Breast epithelium (tissue), 4 donors: ENCODE measurements at places on chromosomes 5 and 9. TPM values are rescaled to one million over a fixed set of nuclear protein-coding genes. Genes with fewer than 3 reads are reported as not detected.
A peak's percentile ranks its signal among the peaks of the same experiment; 100 is the strongest.

GRCh38 chr5:83394190-83394589 is 77.4 kb upstream of the VCAN start:
- H3K36me3 ChIP-seq = no peaks in the 10 kb centered on the region
- H3K27ac ChIP-seq = no peak overlapping the region
- DNase-seq = no peak
- H3K4me1 ChIP-seq = no peaks in the 10 kb centered on the region
- no peaks in the 10 kb centered on the region for H3K27me3 ChIP-seq
- no peak overlapping the region for H3K4me3 ChIP-seq

Gene MCIDAS
- total RNA-seq = 0.98 TPM

Gene TMEM174
- total RNA-seq = not detected

Gene ADAMTSL1
- 4.2 TPM for total RNA-seq

- no peak overlapping the region for H3K4me3 ChIP-seq
- H3K27ac ChIP-seq = no peak overlapping the region
- H3K4me1 ChIP-seq = no peaks in the 10 kb centered on the region
- H3K36me3 ChIP-seq = peaks cover 1% of the 10 kb centered on the region
Observed at GRCh38 chr5:131664929-131665328, 29.9 kb upstream of the RAPGEF6 start.

DNA sequence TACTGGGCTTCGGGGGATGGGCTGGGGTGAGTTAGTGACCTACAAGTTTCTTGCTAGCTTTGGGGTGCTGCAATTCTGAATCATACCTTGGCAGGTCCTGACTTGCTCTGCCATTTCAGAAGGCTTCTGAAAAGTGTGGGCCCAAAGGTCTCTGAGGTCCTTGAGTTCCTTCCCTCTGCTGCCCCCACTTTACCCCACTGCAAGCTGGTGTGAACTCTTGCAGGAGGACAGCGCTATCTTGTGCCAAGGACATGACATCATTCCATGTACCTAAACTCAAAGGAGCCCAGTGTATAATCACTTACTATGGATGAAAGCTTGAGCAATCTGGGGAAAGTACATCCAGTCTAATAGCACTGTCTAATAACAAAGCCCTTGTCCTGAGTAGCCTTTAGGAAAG is 157.4 kb downstream of the RMI1 start:
- H3K27ac ChIP-seq = no peak overlapping the region
- H3K27me3 ChIP-seq = no peaks in the 10 kb centered on the region
- H3K4me3 ChIP-seq = no peak overlapping the region
- no peaks in the 10 kb centered on the region for H3K36me3 ChIP-seq

DNA sequence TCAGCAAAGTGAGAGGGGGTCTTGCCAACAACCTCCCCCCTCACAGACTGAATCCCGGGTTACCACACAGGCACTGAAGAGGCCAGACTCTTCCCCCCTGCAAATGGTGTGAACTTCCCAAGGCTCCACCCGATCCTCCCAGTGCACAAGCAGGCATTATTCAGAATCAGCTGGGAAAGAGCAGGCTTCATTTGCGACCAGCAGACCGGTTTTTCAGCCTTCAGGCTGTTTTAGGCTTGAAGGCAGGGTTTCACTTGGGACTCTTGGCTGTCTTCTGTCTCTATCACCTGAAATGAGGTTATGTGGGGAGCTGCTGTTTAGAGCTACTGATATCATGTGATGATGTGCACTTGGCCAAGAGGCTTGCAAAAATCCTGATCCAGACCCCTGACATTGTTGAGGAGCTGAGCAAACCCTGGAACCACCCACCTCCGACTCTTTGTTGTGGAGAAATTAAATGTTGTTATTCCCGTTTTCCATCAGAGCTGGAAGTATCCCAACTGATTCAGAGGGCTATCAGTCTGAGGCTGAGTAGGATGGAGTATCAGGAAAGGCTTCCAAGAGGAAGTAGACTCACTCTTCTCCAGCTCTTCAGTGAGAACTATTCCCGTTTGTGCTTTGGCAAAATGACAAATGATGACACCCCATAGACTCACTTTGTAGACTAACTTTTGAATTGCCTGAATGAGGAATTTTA is 63.3 kb upstream of the ZFR start:
- H3K27ac ChIP-seq = peak overlapping the region; percentile 69
- no peak overlapping the region for H3K4me3 ChIP-seq
- no peak for DNase-seq
- no peaks in the 10 kb centered on the region for H3K27me3 ChIP-seq
- peaks cover 11% of the 10 kb centered on the region for H3K4me1 ChIP-seq
- H3K36me3 ChIP-seq = no peaks in the 10 kb centered on the region

Gene RNF38
- 45.8 TPM for total RNA-seq

- no peak overlapping the region for H3K4me3 ChIP-seq
- H3K4me1 ChIP-seq = peaks cover 41% of the 10 kb centered on the region
- H3K27ac ChIP-seq = peak overlapping the region; percentile 91
- no peaks in the 10 kb centered on the region for H3K27me3 ChIP-seq
Observed at GRCh38 chr9:93128715-93129224, 5.3 kb downstream of the NINJ1 start.

DNA sequence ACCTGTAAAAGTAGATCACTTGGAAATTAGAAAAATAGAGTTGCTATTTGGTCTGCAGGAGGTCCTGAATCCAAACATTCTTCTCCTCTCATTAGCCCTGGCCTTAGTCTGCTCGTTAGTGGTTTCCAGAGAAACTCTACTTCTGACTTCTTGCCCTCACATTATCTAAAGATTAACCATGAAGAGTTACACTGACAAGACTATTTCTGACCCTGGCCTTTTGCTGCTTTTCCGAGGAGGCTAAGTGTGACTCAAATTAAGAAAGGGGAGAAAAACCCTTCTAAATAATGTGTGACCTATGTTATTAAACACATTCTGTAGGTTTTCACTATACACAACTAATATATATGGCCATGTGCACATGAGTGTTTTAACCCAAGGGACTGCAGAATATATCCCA is 302.4 kb downstream of the RAB3C start:
- no peak overlapping the region for H3K4me3 ChIP-seq
- H3K27me3 ChIP-seq = no peaks in the 10 kb centered on the region
- no peaks in the 10 kb centered on the region for H3K4me1 ChIP-seq
- no peak overlapping the region for H3K27ac ChIP-seq
- no peak for DNase-seq
- no peaks in the 10 kb centered on the region for H3K36me3 ChIP-seq

Gene KIF4B
- not detected for total RNA-seq

Gene MTX3
- total RNA-seq = 14.2 TPM

DNA sequence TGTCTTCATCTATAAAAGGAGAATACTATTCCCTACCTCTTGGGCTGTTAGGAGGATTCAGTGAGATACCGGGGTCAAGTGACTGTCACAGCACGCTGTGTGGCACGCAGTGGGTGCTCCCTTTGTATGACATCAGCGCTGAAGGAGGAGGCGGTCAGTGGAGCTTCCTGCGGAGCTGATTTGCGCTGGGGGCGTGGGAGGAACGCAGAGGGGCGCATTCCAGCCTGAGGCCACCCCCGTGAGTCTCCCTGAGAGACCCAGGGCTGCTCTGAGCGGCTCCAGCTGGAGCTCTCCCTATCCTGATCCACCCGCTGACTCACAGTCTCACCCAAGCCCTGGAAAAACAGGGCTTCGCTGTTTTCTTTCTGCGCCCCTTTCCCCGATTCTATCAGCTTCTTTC is 24.3 kb upstream of the NEURL1B start:
- no peaks in the 10 kb centered on the region for H3K36me3 ChIP-seq
- H3K27ac ChIP-seq = peak overlapping the region; percentile 83
- peak; percentile 40 for DNase-seq
- no peaks in the 10 kb centered on the region for H3K4me1 ChIP-seq
- peak overlapping the region; percentile 22 for H3K4me3 ChIP-seq
- H3K27me3 ChIP-seq = no peaks in the 10 kb centered on the region
